ENCODE measurements at places on chromosomes 3 and 15.
A peak's percentile ranks its signal among the peaks of the same experiment; 100 is the strongest.

DNA sequence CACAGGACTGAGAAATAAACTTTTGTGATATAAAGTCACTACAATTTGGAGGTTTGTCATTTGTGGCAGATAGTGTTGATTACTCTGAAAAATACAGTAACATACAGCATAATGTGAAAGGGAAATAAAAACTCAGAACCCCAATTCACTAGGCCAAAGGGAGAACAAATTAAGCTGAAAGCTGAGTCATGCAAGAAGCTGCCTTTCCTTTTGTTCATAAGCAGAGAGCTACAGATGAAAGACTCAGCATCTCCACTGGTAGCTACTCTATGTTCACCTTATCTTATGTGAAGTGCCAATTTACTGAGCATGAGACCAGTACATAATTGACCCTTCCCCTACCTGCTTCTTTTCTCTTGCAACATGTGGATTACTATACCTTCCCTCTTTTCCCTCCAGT lies 19.3 kb upstream of the SLTM start:
- DNase-seq, result peak; percentile 37

- DNase-seq, result no peak
Observed at GRCh38 chr15:92932946-92933649, 33.0 kb downstream of the CHD2 start.

GRCh38 chr3:168618827-168619470 lies 523.2 kb upstream of the GOLIM4 start:
- no peak for DNase-seq

GRCh38 chr3:192727032-192727847 lies at the start of gene FGF12:
TSS of gene FGF12 (minus strand) at chr3:192727541.
- DNase-seq, result no peak

DNA sequence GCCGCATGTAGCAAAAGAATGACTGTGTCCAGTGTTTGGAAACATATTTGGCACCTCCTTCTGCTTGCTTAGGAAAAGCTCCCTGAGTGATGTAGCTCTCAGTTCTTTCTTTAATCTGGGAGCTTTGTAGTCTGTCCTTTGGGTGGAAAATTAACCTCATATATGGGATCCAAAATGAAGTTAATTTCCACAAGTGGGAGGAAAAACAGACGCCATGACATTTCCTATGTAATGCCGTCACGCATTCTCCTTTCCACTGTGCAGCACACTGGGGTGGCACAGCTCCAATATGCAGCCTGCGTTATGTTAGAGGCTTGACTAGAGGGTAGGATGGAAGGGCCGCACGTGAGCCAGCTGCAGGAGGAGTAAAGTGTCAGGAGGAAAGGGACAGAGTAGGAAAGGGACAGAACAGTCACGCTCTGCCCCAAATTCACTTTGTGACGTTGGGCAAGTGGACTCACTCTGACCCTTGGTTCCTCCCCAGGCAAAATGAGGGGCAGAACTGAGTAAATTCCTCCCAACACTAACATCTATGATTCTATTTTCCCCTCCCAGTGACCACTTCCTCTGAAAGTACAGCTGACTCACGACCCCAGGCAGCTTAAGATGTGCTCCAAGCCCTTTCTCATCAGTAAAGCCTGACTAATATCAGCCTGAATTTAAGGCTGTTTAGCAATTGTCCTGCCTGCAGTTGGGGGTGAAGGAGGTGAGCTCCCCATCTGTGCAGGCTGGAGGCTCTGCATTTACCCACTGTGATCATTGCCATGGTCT lies 176.5 kb upstream of the PFN2 start:
- peak; percentile 32 for DNase-seq

DNA sequence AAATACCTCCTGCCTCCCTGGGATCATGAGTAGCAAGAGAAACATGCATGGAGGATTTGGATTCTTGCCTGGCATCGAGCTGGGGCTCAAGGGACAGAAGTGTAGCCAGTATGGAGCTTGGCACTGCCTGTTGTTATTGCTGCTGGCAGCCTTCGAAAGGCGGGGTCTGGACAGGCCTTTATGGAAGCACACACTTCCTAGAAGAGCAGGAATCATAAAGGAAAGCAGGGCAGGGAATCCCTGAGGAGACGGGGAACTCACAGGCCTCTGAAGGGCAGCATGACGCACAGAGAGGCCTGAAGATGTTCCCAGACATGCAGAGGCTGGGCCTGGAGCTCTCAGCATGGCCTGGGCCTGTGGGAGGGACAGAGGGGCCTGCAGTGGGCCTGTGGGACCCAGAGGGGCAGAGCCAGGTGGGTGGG lies 18.6 kb upstream of the SLC41A3 start:
- no peak for DNase-seq

DNA sequence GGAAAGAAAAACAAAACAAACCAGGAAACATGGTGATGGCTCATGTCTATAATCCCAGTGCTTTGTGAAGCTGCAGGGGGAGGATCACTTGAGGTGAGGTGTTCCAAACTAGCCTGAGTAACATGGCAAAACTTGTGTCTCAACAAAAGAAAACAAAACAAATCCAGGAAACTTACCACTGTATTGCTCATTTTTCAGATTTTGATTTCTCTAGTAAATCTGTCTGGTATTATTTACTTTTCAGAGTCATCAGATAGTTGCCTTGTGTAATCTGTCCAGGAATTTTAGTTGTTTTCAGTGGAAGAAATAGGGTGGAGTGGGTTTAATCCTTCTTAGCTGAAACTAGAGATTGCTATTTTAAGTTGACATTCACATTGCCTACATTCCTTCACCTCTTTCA lies 91.8 kb upstream of the ALCAM start:
- DNase-seq, result no peak

- no peak for DNase-seq
Observed at GRCh38 chr3:184341925-184342324, 4.5 kb downstream of the FAM131A start.

DNA sequence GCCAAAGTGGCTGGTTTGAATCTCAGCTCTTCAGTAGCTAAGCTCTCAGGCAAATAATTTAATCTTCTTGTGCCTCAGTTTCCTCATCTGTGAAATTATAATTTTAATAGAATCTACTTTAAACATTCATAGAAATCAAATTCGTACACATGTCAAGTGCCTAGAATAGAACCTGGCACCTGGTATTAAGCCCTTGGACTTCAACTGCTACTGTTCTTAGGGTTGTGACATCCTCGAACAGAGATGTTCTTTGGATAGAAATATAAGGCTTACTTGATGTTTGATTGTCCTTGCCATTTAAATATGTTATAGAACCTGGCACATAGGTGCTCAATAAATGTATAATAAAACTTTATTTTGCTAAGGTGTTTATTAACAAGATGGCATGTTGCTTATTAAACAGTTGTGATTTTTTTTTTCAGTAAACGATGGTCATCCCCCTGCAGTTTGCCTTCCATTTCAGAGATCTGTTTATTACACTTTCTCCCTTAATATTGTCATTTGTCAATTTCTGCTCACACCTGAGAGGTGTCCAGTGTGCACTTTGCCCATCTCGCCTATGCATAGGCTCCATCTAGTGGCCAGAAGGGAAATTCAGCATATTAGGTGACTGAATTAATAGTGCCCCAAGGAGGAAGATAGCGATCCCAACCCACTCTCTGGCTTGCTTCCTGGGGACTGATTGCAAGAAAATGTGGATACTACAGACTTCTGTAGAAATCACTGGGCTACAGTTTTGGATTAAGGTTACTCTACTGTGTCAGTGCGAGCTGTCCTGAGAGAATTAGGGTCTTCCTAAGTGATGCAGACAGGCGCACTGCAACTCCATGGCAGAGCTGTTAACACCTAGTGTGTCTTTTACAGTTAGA lies 10.7 kb downstream of the IGF1R start:
- no peak for DNase-seq

DNA sequence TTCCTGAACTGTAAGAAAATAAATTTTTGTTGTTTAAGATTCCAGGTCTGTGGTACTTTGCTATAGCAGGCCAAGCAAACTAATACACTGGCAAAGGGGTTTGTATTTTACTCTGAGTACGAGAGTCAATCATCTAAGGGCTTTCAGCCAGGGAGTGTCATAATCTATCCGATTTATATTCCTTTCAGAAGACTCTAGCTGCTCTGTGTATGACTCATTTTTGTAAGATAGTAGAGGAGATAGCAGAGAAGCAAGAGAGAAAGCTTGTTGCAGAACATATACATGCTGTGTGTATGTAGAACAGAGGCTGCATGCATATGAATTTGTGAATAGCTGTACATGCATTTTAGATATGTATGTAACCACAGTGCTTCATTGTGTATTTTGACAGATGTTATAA lies 577.9 kb upstream of the EPHA6 start:
- DNase-seq, result no peak

GRCh38 chr3:129954514-129954913 lies 20.0 kb upstream of the TRH start:
- DNase-seq, result peak; percentile 72

DNA sequence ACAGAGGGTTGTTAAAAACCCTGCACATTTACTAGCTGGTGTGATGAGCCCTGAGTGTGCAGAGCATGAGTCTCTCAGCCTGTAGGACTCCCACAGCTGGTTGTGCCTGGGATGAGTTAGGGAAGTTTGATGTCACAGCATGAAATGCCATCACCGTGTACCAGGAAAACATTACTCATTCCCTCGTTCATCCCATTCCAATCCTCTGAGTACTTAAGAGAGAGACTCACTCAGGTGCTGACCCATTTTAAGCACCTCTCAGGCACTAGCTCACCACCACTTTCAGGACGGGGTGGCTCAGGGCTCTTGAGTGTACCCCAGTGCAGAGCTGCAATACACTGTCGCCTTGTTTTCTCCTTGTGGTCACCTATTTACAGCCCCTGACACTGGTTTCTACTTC lies 18.7 kb downstream of the MGLL start:
- no peak for DNase-seq
